ENCODE measurements at places on chromosomes 4 and X. TPM values are rescaled to one million over a fixed set of nuclear protein-coding genes. Genes with fewer than 3 reads are reported as not detected.

DNA sequence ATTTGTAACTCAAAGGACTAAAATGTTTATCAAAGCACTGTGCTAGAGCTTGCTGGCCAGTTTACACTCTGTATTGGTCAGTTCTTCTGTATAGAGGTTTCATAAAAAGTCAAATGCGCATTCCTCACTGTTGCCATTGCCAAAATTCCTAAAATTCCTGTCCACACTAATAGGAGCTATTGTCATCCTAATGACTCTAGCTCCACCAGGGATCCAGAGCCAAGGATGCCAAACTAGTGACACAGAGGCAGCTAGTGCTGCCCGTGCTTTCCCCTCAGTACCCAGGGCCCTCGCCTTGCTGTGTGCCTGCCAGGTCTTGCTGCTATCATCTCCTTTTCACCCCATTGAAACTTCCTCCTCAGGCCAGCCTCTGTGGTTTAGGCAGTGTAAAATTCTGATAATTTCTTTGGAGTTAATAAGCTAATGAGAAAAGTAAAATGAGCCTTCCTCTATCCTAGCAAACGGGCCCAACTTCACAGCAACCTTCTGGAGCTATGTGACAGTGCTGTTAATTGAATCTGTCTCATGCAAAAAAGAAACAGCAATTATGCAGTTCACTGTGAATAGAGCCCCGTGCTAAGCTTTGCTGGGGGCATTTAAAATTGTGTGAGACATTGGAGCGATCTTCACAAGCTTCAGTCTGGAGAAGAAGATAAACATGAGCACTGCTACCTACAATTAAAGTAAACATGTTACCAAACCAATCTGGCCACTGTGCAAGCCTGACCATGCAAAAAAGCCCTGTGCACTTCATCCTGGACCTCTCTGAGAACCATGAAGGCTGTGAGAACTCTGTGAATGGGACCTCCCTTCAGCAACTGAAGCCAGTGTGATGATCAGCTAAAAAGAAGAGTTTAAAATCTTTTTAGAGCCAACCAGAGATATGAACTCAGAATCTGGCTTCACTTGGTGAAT, 43.1 kb upstream of the FGF2 start:
- DNase-seq = peak; percentile 58

DNA sequence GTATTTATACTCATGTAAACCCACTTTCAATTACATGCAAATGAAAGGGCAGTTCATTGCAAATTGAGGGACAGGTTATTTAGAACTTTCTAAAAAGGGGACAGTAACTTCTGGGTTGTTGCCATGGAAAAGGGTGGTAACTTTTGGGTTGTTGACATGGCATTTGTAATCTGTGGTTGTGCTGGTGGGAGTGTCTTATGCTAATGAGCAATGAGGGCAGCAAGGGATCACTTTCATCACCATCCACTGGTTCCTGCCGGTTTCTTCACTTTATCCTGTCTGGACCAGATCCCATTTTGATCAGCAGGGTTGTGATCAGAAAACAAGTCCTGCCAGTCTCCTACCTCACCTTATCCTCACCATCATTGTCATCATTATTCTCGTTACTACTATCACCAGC, 32.0 kb downstream of the EVC start:
- no peak for DNase-seq

The MGAT4D gene
- not detected for total RNA-seq

GRCh38 chr4:147638365-147638764, 21.2 kb downstream of the TMEM184C start:
- DNase-seq = no peak

- no peak for DNase-seq
Measured at GRCh38 chr4:139899346-139899745, 233.7 kb downstream of the MGST2 start.

The ARHGEF38 gene
- 23.2 TPM for total RNA-seq

DNA sequence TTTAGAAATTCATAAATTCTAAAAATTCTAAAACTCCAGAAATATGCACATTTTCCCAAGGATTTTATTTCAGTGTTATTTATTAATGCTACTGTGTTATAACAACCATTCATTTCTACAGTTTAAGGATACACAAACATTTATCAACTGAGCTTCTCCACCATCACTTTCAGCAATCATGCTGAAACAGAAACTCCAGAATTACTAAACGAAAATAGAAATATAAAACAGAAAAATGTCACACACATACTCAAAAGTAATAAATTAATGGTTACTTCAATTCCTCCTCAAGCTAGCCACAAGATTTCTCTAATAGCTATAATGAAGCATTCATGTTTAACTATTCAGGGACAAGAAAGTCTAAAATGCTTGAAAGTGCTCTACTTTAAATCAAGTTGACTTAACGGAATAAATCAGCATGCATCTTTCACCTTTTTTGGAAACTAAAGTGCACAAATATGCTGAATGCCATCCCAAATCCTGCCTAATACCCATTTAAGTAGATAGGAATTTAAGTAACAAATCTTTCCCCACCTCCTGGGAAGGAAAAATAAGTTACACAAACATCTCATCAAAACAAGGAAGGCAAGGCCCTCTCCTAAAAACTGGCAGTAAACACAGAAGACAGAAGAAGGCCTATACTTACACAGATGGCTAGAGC, 563 bp downstream of the FAM13A start:
- no peak for DNase-seq

GRCh38 chr4:44145868-44146267, 302.7 kb downstream of the KCTD8 start:
- DNase-seq = no peak

GRCh38 chr4:8594097-8595038, 1.8 kb downstream of the CPZ start:
- peak; percentile 87 for DNase-seq

The SMR3B gene
- total RNA-seq = not detected

The PCYT1B gene
- not detected for total RNA-seq

- DNase-seq = no peak
Measured at GRCh38 chr4:154205471-154205870, 286.1 kb downstream of the DCHS2 start.

GRCh38 chrX:349702-350101, 31.1 kb upstream of the GTPBP6 start:
- DNase-seq = no peak

DNA sequence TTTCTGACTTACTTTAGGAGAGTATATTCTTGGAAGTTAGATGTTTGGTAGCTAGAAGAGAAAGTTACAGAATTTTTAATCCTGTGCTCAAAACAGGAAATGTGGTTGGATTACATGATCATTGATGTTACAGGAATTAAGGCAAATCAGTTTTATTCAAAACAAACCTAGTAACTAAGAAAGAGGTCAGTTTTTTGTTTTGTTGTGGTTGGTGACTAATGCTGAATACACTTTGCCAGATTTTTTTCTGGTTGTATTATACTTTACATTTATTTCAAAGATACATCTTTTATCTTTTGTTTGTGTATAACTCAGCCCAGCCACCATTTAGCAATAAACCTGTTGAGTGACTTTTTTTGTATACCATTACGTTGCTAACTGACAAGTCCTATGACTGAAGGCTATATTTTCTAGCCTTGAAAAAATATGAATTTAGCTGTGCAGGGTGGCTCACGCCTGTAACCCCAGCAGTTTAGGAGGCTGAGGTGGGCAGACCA, 116.7 kb downstream of the KLHL8 start:
- DNase-seq = peak; percentile 76

DNA sequence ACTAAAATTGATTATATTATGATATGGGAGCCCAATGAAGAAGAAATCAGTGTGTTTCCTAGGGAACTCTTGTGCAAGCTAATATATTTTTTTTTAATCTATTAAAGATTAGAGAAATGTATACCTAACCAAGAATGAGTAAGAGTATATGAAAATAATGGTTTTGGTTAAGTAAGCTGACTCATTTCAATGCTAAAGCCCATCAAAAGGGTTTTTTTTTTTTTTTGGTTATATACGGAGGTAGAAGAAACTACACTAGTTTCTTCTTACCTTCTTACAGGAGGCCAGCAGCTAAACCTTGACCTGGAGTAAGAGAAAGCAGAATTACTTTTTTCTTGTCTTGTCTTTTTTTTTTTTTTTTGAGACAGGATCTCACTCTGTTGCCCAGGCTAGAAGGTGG, 27.5 kb downstream of the RUFY3 start:
- DNase-seq = no peak

GRCh38 chrX:5051831-5052491, 1176.7 kb downstream of the NLGN4X start:
- DNase-seq = peak; percentile 59

The MAGEA11 gene
- total RNA-seq = not detected

The NHS gene
- total RNA-seq = 6.2 TPM

The NXF2B gene
- not detected for total RNA-seq

- DNase-seq = no peak
Measured at GRCh38 chrX:55011294-55011693, 11.1 kb downstream of the APEX2 start.

The GRIPAP1 gene
- total RNA-seq = 80.2 TPM

- DNase-seq = no peak
Measured at GRCh38 chr4:1164956-1165545, 7.3 kb downstream of the SPON2 start.

The FAM9C gene
- 0.18 TPM for total RNA-seq

GRCh38 chr4:96093563-96093962, 253.7 kb downstream of the PDHA2 start:
- DNase-seq = no peak

The MEPE gene
- not detected for total RNA-seq

The SPANXA2 gene
- not detected for total RNA-seq

- no peak for DNase-seq
Measured at GRCh38 chrX:37781814-37782213, 2.0 kb downstream of the CYBB start.

- no peak for DNase-seq
Measured at GRCh38 chrX:47358387-47359065, 11.9 kb upstream of the ZNF157 start.

DNA sequence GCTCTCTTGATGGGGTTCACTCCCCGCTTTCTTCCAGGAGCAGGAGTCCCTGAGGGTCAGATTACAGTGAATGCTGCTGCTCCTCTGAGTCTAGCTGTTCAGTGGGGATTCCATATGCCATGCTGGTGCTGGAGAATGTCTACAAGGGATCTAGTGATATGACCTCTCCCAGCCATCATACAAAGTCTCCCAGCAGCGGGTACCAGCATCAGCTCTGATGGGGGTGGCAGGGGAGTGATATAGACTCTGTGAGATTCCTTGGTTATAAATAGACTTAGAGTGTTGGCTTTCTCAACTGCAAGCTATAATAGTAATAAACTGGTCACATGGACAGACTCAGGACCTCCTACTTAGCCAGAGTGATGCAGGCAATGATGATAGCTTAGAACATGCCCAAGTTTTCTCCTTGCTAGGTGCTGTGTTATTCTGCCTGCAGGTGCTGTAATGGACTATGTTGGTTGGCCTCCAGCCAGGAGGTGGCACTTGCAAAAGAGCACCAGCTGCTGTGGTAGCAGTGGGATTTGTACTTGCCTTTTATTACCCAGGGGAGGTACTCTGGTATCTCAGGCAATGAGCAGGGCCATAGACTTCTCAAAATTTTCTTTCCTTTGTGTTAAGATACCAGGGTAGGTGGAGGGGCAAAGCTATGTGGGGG, 202.9 kb downstream of the CHIC1 start:
- DNase-seq = no peak

DNA sequence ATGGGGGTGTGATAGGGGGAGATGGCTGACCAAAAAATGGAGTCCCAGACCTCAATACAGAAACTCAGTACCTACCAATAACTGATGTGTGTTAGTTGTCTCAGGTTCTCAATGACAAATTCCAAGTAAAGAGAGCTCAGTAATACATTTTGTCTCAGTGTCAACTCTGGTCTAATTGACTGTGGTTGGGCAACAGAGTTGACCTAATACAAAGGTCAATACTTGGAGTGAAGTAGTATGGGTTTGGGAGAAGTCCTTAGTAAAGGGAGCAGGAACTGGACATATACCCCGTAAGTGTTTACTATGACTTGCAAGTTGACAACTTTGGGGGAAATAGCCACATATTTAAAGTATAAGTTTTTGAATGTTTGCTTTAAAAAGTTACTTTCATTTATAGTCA, 20.5 kb upstream of the LCORL start:
- DNase-seq = no peak

GRCh38 chr4:13143222-13144070, 340.7 kb downstream of the RAB28 start:
- DNase-seq = no peak

- DNase-seq = peak; percentile 50
Measured at GRCh38 chr4:124262211-124263179, 450.0 kb downstream of the ANKRD50 start.

The SOWAHB gene
- 29.0 TPM for total RNA-seq

- DNase-seq = no peak
Measured at GRCh38 chr4:177159600-177159999, 150.1 kb upstream of the NEIL3 start.

DNA sequence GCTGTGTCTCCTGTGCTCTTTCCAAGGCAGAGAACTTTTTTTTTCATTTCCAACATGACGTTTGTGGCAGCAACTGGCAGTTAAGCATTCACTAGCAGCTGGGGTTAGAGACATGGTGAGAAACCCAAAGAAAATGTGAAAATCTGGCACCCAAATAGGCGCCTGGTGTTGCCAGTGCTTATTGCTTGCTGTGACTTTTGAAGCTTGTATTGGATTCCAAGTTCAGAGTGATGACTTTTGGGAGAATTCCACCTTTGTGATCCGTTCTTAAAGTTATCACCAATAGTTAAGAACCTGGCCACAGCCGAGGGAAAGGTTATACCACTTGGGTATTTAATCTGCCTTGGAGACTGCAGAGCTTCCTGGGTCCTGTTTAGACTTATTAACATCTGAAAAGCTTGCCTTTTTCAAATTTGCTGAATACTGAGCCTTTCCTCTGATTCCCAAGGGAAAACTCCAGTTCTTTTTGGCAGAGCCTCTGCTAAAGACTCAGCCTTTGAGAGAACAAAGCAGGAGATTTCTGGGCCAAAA, 101.0 kb downstream of the OPHN1 start:
- DNase-seq = no peak

GRCh38 chr4:76203541-76203940, 10.1 kb downstream of the SCARB2 start:
- no peak for DNase-seq

The DUX4 gene
- total RNA-seq = not detected

- no peak for DNase-seq
Measured at GRCh38 chr4:67465032-67465762, 80.1 kb downstream of the CENPC start.

DNA sequence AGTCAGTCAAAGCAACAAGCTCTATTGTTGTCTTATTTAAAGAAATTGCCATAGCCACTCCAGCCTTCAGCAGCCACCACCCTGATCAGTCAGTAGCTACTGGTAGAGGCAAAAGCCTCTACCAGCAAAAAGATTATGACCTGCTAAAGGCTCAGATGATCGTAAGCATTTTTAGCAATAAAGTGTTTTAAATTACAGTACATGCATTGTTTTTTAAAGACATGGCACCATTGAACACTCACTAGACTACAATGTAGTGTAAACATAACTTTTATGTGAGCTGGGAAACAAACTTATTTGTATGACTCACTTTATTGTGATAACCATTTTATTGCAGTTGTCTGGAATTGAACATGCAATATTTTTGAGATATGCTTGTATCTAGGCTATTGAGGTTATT, 32.3 kb upstream of the DYNLT3 start:
- no peak for DNase-seq

GRCh38 chr4:81397635-81398034, 74.1 kb downstream of the RASGEF1B start:
- no peak for DNase-seq

Data from stomach (tissue), 19 donors.